ENCODE measurements at places on chromosomes 3 and 15. TPM values are rescaled to one million over a fixed set of nuclear protein-coding genes. Genes with fewer than 3 reads are reported as not detected.

GRCh38 chr3:191328962-191329653 lies at the start of gene CCDC50:
CCDC50 (plus strand) TSS chr3:191329394; CDS start chr3:191329675, 281 bp downstream.
- DNase-seq: peak; percentile 86
- peaks cover 29% of the 10 kb centered on the region for H3K4me1 ChIP-seq
- H3K27me3 ChIP-seq: no peaks in the 10 kb centered on the region
- H3K36me3 ChIP-seq: no peaks in the 10 kb centered on the region

GRCh38 chr3:14539384-14539741 lies 779 bp downstream of the GRIP2 start:
- H3K4me3 ChIP-seq: no peak overlapping the region
- peaks cover 24% of the 10 kb centered on the region for H3K27me3 ChIP-seq
- no peak for DNase-seq
- H3K4me1 ChIP-seq: no peaks in the 10 kb centered on the region
- no peaks in the 10 kb centered on the region for H3K36me3 ChIP-seq

The TIGIT gene
- not detected for total RNA-seq

DNA sequence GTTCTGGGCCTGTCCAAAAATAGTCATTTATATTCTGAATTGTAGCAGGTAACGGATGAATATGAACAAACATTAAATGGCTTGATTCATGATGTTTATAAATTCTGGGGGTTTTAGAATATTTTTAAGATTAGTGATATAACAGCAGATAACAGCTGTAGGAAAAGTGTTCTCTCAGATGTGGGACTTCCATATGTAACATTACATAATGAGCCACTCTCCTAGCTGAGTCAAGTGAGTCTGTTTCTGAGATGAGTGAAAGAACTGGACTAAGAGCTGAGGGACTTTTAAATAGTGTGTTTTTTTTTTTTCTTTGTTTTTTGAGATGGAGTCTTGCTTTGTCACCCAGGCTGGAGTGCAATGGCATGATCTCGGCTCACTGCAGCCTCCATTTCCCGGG lies 13.9 kb downstream of the YEATS2 start:
- H3K36me3 ChIP-seq: peaks cover 13% of the 10 kb centered on the region
- no peak overlapping the region for H3K4me3 ChIP-seq
- H3K27me3 ChIP-seq: no peaks in the 10 kb centered on the region
- DNase-seq: no peak
- H3K27ac ChIP-seq: no peak overlapping the region

The PLIN1 gene
- not detected for total RNA-seq

GRCh38 chr3:73143821-73144237 lies 82.4 kb downstream of the EBLN2 start:
- H3K4me1 ChIP-seq: peaks cover 9% of the 10 kb centered on the region
- no peak overlapping the region for H3K27ac ChIP-seq
- no peaks in the 10 kb centered on the region for H3K36me3 ChIP-seq
- H3K4me3 ChIP-seq: no peak overlapping the region
- peaks cover 17% of the 10 kb centered on the region for H3K27me3 ChIP-seq
- peak; percentile 69 for DNase-seq

GRCh38 chr3:24258727-24259600 lies 235.7 kb downstream of the THRB start:
- H3K36me3 ChIP-seq: no peaks in the 10 kb centered on the region
- no peak for DNase-seq
- peaks cover 21% of the 10 kb centered on the region for H3K4me1 ChIP-seq
- H3K4me3 ChIP-seq: no peak overlapping the region
- no peak overlapping the region for H3K27ac ChIP-seq
- H3K27me3 ChIP-seq: no peaks in the 10 kb centered on the region

GRCh38 chr3:15523660-15524417 lies 2.3 kb upstream of the COLQ start:
- H3K4me1 ChIP-seq: 0 out of 2 replicates have a peak, but pooled peaks cover 5% of the 10 kb centered on the region
- H3K4me3 ChIP-seq: no peak overlapping the region
- no peak overlapping the region for H3K27ac ChIP-seq
- no peaks in the 10 kb centered on the region for H3K27me3 ChIP-seq
- DNase-seq: peak; percentile 10

The GPR27 gene
- not detected for total RNA-seq

- no peak overlapping the region for H3K4me3 ChIP-seq
- DNase-seq: no peak
- H3K27me3 ChIP-seq: no peaks in the 10 kb centered on the region
- H3K36me3 ChIP-seq: no peaks in the 10 kb centered on the region
- H3K27ac ChIP-seq: no peak overlapping the region
Measured at GRCh38 chr3:458124-458523, 261.6 kb downstream of the CHL1 start.

The ANKDD1A gene
- total RNA-seq: 3.1 TPM

The AADAC gene
- not detected for total RNA-seq

DNA sequence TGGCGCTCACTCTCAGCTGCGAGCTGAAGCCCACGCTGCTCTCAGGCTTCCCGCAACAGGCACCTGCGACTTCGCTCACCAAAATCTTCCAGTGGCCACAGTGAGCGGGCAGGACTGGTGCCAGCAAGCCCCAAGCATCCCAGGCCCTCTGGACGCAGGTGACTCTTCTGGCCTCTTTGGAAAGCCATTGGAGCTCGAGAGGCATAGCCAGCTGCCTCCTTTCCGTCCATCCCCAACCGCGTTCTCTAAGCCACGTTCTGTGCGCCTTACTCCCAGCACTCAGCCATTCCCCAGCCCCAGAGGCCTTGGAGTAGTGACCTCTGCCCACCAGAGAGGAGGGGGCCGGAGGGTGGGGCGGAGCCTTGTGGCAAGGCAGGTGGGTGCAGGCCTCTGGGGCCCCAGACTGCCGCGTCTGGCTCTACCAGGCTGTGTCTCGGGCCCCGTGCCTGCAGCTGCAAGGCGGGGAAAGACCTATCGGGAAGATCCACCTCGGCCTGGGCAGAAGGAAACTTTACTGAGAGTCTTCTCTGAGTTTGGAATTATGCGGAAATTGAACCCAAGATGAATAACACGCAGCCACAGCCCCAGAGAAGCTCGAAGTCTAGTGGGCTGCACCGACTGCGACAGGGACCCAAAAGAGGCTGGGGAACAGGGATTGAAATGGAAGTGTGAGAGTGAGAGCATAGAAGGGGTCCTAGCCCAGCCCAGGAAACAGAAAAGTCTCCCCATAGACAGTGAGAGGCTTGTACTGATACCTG lies 3.6 kb upstream of the SOX14 start:
- no peak overlapping the region for H3K4me3 ChIP-seq
- peaks cover 49% of the 10 kb centered on the region for H3K27me3 ChIP-seq
- no peaks in the 10 kb centered on the region for H3K36me3 ChIP-seq
- H3K4me1 ChIP-seq: no peaks in the 10 kb centered on the region
- no peak overlapping the region for H3K27ac ChIP-seq

DNA sequence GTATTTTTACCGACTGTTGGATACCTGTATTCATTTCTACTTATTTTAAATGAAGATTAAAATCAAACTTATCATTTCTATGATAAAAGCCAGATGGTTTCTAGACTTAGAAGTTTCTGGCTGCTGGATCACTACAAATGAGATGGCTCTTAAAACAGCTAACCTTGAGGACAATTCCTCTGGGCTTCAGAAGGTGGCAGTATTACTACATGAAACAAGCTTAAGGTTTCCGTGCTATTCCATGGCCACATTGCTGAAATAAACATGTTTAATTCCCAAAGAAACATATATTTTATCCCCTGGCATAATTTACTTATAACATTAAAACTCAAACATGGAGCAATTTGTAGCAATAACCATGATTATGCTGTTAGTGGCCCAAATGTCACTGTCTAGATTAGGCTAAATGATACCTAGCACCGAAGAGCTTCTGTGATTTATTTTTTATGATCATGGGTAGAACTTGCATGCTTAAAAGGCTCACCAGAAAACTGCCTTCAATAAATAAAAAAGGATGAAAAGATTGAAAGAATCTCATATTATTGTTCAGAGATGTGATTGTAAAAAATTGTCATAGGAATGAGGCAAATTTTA lies 204.0 kb upstream of the NANOGP8 start:
- H3K27me3 ChIP-seq: no peaks in the 10 kb centered on the region
- H3K27ac ChIP-seq: no peak overlapping the region
- H3K4me1 ChIP-seq: peaks cover 14% of the 10 kb centered on the region
- no peak overlapping the region for H3K4me3 ChIP-seq

DNA sequence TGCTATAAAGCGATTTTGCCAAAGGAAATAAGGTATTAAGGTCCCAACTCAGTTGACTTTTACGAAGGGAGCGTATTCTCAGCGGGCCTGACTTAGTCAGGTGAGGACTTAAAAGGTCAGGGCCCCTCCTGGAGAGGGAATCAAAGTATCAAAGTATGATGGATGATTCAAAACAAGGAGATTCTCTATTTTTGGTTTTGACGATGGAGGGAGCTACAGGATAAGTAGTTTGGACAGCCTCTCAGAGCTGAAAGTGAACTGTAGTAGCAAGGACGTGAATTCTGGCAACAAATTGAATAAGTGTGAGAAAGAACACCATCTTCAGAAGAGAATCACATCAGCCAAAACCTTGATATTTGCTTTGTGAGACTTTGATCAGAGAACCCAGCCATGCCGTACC lies 1186.5 kb downstream of the SI start:
- DNase-seq: no peak
- no peaks in the 10 kb centered on the region for H3K4me1 ChIP-seq
- no peak overlapping the region for H3K4me3 ChIP-seq
- H3K27ac ChIP-seq: no peak overlapping the region

DNA sequence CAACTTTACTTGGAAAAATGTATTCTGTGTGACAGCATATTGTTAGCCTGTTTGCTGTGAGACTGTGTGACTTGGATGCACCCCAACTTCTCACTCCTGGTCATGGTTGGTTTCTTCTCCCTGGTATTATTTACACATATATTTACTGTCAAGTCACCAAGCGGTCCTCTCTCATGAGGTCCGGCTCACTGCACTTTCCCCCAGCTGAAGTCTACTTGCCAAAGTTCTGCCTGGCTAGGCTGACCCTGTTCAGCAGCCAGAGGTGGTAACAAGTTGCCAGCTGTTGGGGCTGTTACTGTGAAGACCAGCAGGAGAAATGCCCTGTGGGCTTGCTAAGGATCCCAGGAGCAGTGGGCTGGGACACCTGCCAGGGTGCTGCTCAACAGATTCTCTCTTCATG lies 337.5 kb downstream of the MFSD1 start:
- H3K36me3 ChIP-seq: no peaks in the 10 kb centered on the region
- no peaks in the 10 kb centered on the region for H3K27me3 ChIP-seq
- H3K4me1 ChIP-seq: no peaks in the 10 kb centered on the region
- no peak overlapping the region for H3K27ac ChIP-seq

The GRIP2 gene
- not detected for total RNA-seq

DNA sequence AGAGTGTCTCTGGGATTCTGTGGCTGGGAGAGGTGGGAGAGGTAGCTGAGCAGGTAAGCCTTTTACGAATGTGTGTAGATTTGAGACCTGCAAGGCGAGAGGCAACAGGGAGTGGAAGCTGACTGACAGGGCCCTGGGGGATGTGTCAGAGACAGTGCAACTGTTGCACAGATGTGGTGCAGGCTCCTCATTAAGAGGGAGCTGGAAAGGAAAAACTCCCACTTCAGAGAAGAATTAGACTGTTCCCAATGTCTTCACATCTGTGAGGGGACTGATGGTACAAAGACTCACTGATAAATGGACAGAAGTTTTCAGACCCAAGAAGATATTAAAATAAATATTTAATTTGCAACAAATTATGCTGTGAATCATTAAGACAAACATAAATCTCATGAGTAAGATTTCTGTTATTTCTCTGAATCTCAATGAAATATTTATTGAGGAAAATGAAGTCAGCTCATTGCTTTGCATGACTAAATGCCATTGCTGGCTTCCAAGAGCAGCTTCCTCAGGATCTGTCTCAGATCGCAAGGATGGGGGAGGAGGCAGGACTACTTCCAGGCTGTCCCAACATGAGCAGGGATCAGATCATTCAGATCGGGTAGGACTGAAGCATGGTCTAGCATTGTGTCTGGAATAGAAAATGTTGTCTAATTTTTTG lies 127.3 kb upstream of the ROPN1 start:
- peak overlapping the region; percentile 55 for H3K27ac ChIP-seq
- peaks cover 44% of the 10 kb centered on the region for H3K4me1 ChIP-seq
- H3K36me3 ChIP-seq: no peaks in the 10 kb centered on the region
- peak overlapping the region; percentile 21 for H3K4me3 ChIP-seq

- H3K27me3 ChIP-seq: no peaks in the 10 kb centered on the region
- no peak overlapping the region for H3K27ac ChIP-seq
- H3K4me3 ChIP-seq: no peak overlapping the region
- no peaks in the 10 kb centered on the region for H3K36me3 ChIP-seq
- DNase-seq: no peak
Measured at GRCh38 chr3:34504775-34505174, 706.3 kb downstream of the PDCD6IP start.

DNA sequence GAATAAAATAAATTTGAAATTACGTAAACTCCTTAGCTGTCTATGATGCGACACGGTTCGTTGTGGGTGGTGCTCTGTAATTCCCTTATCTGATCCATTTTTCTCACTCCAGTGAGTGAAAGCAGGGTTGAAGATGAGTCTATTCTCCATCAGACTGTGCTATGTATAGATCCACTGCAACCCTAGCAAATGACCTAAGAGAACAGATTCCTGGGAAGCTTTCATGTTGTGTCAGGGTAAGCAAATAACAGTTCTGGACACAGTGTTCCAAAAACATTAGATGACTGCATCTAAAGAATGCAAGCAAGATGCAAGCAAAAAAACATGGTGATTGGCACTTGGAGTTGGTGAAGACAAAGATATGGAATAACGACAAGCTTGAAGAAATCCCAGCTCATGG lies 239.3 kb downstream of the SLC9A9 start:
- peaks cover 9% of the 10 kb centered on the region for H3K4me1 ChIP-seq
- no peaks in the 10 kb centered on the region for H3K27me3 ChIP-seq
- H3K27ac ChIP-seq: no peak overlapping the region
- H3K4me3 ChIP-seq: no peak overlapping the region
- H3K36me3 ChIP-seq: no peaks in the 10 kb centered on the region

GRCh38 chr3:14077310-14077709 lies 47.4 kb downstream of the CHCHD4 start:
- H3K36me3 ChIP-seq: no peaks in the 10 kb centered on the region
- no peak overlapping the region for H3K27ac ChIP-seq
- H3K4me3 ChIP-seq: no peak overlapping the region
- H3K27me3 ChIP-seq: no peaks in the 10 kb centered on the region
- DNase-seq: peak; percentile 8
- H3K4me1 ChIP-seq: no peaks in the 10 kb centered on the region

- H3K36me3 ChIP-seq: no peaks in the 10 kb centered on the region
- H3K27ac ChIP-seq: peak overlapping the region; percentile 66
- H3K4me1 ChIP-seq: peaks cover 65% of the 10 kb centered on the region
- no peak overlapping the region for H3K4me3 ChIP-seq
Measured at GRCh38 chr15:74400313-74400860, 32.9 kb upstream of the CYP11A1 start.

DNA sequence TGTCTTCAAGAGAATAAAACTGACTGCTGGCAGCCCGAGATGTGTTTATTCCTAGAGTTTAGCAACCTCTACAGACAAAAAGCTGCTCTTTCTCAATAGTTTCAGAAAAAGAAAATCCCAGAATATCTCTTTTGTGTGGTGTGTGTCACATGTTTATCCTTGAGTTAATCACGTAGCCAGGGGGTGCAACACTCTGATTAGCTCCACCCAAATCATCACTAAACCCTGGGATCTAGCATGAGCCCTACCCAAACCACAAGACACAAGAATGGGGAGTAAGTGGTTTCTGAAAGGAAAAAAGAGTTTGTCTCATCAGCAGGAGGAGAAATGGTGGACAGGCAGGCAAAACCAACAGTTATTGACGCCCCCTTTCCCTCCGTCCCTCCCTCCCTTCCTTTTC lies 78.5 kb upstream of the AGBL1 start:
- no peaks in the 10 kb centered on the region for H3K36me3 ChIP-seq
- H3K27me3 ChIP-seq: no peaks in the 10 kb centered on the region
- no peak overlapping the region for H3K4me3 ChIP-seq
- DNase-seq: no peak
- no peak overlapping the region for H3K27ac ChIP-seq

The CHST2 gene
- total RNA-seq: 12.0 TPM

The CHRD gene
- total RNA-seq: 0.22 TPM

The FAM240A gene
- total RNA-seq: not detected

GRCh38 chr3:52091586-52092270 lies 35.4 kb upstream of the DUSP7 start:
- DNase-seq: peak; percentile 72
- peak overlapping the region; percentile 85 for H3K27ac ChIP-seq
- H3K36me3 ChIP-seq: no peaks in the 10 kb centered on the region

Measured in GM23248 (cell line).